Adipose tissue (tissue), 3 donors: ENCODE measurements at places on chromosomes 16 and 17. TPM values are rescaled to one million over a fixed set of nuclear protein-coding genes. Genes with fewer than 3 reads are reported as not detected.

TNFRSF17 gene
- polyA plus RNA-seq = not detected

ABCA6 gene
- polyA plus RNA-seq = 22.4 TPM

NAGS gene
- polyA plus RNA-seq = 1.0 TPM

SHCBP1 gene
- 0.67 TPM for polyA plus RNA-seq

KRTAP4-6 gene
- not detected for polyA plus RNA-seq

ABHD15 gene
- 8.3 TPM for polyA plus RNA-seq

RBFOX1 gene
- not detected for polyA plus RNA-seq

CSH2 gene
- not detected for polyA plus RNA-seq

GH2 gene
- not detected for polyA plus RNA-seq

ZNF385C gene
- 0.10 TPM for polyA plus RNA-seq

RAB26 gene
- polyA plus RNA-seq = 1.9 TPM

LRRC75A gene
- polyA plus RNA-seq = 1.9 TPM

BICDL2 gene
- 2.8 TPM for polyA plus RNA-seq
